ENCODE measurements at places on chromosomes 3 and 15.

DNA sequence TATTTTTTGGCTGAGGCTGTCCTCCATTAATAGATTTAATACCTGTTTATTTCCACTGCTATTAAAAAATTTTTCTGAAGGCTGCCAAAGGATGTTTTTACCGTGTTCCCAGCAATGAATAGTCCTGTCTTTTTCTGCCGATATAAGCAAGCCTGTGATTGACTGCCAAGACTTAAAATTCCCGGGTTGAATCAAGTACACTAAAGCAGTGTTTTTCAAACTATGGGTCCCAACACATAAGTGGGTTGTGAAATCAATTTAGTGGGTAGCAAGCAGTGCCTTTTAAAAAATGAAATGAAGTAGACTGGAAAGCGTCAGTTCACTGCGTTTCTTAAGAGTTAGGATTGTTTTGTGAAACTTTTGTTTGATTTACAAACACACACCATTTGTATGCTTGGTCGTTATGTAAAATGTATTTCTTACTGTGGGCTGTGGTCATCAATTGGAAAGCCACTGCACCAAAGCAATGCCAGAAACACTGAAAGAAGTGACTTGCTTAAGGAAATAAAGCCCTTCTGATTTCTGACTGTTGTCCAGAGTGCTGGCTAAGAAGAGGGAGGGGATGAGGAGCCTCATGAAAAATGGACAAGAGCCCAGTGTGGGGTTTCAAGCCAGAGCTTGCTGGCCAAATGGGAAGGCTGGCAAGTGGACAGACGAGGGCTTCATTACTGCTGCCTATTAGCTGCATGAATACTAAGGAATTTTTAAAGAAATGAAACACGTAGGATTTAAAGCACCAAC is 206.0 kb downstream of the THRB start:
- no peak for DNase-seq

DNA sequence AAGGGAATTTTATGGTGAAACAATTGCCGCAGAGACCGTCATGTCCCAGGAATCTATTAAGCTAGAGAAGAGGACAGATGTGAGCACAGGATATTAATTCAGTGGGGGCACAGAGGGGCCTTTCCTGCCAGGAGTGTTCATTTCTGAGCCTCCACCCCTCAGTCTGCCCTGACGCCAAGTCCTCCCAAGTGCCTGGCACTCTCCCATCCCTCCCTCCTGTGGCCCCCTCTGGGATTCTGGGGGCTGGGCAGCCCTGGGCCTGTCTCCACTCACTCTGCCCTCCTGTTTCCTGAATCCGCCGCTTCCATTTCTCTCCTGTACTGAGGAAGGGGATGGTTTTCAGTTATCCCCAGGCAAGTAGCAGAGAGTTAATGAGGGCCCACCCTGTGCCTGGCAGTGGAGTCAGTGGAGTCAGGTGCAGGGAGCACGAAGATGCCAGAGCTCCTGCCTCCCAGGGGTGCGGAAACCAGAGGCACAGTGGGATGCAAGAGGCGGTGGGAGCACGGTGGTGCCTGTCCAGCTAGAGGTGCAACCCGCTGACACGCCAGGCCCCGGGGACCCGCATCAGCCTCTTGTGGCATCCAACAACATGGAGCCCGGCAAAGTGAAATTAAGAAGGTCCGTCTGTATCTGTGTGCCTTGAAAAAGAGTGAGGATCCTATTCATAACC is 212.5 kb downstream of the XXYLT1 start:
- no peak for DNase-seq

- no peak for DNase-seq
These were observed 138.3 kb upstream of the UBP1 start for GRCh38 chr3:33578325-33579177.

- no peak for DNase-seq
These were observed 3.5 kb upstream of the ABHD17C start for GRCh38 chr15:80691575-80691974.

GRCh38 chr3:187165144-187165543 is 25.8 kb upstream of the RPL39L start:
- DNase-seq: no peak

DNA sequence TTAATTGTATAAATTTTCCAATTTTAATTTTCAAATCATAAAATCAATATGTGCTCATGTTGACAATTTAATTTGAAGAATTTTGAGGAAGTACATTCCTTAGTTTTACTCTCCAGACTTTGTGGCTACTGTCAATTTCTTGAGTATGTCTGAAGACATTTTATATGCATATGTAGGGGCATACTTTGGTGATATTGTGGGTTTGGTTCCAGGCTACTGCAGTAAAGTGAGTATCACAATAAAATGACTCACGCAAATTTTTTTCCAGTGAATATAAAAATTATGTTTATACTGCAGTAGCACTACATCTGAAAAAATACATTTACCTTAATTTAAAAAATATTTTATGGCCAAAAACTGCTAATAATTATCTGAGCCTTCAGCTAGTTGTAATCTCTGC is 123.2 kb upstream of the PLCL2 start:
- DNase-seq: no peak

DNA sequence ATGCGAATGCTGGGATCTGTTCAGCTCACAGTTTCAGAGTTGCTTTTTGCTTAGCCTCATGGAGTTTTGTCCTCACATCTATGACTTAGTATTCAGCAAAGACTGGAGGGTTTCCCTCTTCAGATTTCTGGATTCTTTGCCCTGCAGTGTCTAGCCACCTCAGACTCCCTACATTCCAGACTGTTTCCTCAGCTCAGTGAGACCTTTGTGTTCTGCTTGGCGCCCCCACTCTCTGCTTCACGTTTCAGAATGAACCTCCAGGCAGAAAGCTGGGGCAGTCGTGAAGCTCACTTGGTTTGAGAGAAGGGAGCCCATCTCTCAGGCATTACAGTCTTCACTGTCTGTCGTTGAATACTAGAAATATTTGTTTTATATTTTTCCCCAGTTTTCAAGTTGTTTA is 118.1 kb downstream of the CACNA1D start:
- no peak for DNase-seq

- DNase-seq: no peak
These were observed 36.7 kb downstream of the SMAD3 start for GRCh38 chr15:67101911-67102598.

DNA sequence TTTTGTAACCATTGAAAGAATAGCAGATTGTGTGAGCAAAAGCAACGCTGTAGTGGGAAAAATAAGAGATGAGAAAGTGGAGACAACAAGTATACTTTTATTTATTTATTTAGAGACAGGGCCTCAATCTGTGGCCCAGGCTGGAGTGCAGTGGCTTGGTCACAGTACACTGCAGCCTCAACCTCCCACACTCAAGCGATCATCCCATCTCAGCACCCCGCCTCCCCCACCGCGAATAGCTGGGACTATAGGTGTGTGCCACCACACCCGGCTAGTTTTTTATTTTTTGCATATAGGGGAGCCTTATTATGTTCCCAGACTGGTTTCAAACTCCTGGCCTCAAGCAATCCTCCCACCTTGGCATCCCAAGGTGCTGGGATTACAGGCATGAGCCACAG is 1.6 kb upstream of the GLCE start:
- no peak for DNase-seq

- no peak for DNase-seq
These were observed 120.5 kb downstream of the BBX start for GRCh38 chr3:107643038-107643883.

DNA sequence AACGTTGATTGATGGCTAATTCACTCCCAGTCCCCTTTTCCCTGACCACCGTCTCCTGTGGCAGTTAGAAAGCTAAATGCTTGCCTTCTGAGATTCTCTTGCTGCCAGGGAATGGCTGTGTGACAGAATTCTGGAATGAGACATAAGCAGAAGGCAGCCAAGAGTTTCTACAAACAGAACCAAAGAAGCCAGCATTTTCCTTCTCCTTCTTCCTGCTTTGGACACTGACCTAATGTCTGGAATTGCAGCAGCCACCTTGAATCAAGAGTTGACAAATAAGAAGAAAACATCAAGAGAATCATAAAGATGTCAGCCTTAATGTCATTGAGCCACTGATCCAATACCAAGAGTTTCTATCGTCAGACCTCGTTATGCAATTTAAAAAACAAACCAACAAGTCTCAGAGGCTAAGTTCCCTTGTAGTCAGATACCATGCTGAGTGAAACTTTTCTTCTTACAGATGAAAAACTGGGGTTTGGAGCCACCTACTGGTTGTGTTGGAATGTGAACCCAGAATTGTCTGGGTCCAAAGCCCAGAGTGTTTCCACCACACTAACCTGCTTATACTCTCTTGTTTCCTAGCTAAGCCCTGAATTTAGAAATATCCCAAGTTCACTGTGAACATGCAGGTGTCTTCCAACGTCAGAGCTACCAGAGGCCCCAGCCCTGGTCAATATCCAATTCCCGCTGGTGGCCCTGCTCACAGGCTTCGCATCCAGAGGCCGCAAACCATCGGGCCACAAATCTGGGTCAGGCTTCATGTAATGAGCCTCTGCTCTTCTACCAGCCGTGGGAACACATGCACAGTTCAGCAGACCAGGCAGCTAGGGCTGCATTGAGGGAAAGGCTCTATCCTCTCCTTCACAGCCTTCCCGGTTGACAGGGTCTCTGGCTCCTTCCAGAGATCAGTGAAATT is 42.5 kb downstream of the MCF2L2 start:
- DNase-seq: no peak

GRCh38 chr3:63557912-63558311 is 94.6 kb upstream of the SNTN start:
- DNase-seq: no peak

- no peak for DNase-seq
These were observed 658.8 kb downstream of the EDEM1 start for GRCh38 chr3:5846261-5846660.

DNA sequence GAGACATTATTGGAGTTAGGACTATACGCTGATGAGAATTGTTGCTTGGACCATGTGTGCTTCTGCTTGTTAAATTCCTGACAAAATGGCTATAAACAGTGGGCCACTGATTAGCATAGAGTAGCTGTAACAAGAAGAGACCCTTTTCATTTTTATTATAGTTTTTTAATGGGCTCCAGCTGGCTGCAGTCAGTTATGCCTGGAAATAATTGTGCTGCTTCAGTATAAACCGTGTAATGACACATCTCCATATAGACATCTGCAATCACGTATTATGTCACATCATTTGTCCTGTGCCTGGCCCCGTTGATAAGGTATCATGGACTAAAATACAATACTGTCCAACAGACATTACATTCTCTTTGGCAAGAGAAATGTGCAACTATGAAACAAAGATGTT is 50.9 kb downstream of the ARPP21 start:
- no peak for DNase-seq

DNA sequence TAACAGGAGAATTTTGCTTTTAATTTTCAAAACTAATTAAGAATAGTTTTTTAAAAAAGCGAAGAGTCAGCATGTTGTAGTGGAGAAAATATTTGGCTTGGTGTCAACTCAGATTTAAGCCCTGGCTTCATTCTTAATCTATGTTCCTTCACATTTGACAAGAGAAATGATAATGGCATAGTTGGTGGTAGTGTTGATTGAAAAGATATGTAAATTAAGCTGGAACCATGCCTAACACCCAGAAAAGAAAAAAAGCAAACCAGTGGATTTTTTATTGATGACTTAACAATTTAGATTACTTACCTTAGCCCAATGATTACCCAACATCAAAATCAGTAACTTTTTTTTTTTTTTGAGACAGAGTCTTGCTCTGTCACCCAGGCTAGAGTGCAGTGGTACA is 27.4 kb downstream of the TCAIM start:
- no peak for DNase-seq

- no peak for DNase-seq
These were observed 44.5 kb downstream of the RHCG start for GRCh38 chr15:89451846-89452245.

DNA sequence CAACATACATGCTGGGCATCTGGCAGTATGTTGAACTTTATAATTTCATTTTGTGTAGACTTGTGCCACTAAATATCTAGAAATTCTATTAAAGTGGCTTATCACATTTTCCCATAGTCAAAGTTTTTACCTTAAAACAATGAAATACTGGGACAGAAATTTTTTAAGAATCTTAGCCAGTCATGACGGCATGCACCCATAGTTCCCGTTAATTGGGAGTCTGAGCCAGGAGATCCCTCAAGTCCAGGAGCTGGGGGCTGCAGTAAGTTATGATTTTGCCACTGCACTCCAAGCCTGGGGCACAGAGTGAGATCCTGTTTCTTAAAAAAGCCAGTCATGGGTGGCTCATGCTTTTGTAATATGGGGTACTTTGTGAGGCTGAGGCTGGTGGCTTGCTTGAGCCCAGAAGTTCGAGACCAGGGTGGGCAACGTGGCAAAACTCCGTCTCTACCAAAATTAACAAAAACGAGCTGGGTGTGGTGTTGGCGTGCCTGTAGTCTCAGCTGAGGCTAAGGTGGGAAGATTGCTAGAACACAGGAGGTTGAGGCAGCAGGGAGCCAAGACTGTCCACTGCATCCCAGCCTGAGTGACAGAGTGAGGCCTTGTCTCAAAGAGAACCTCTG is 3.1 kb downstream of the RPSA start:
- DNase-seq: no peak

GRCh38 chr15:64775551-64776401 is at the start of gene RBPMS2:
Gene RBPMS2, minus strand, starts transcription at chr15:64775589. Its CDS starts 270 bp downstream, at chr15:64775319.
- no peak for DNase-seq

- no peak for DNase-seq
These were observed 72.1 kb downstream of the ABTB1 start for GRCh38 chr3:127744875-127745274.

- DNase-seq: no peak
These were observed 7.5 kb downstream of the GORASP1 start for GRCh38 chr3:39099738-39100499.

DNA sequence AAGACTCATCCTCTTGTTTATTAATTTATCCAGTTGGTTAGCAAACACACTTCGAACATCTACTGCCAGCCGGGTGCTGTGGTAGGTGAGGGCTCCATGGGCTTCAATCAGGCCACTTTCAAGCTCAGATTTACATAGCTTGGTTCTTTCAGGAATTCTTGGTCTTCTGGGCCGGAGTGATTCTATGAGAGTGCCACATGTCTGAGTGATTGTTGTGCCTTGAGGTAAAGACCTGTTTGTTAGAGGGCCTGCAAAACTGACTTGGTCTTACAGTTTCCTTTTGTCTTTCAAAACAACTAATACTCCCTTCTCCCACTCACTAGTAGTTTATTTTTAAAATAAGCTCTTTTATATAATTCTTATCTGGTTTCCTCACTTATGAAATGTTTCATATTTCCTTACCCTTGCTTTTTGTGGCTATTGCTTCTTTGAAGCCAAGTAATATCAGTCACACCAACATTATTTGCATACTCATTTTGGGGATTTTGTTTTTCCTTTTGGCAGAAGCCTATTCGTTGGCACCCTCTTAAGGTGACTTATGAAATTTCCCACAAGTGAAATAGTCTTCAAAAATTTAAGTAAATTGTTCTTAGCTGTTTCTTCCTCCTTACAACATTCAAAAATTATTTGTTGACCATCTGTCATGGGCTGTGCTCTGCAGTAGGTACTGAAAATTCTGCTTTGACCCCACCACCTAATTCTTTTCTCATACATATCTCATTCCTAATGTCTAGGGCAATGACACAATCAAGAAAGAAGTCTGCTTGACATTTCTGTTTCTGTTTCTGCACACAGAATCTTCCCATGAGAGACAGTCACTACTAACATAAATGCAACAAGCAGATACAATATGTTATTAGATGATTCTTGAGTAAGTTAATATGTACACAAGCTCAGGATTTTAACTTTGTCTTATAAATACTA is 120.2 kb downstream of the LRRC28 start:
- DNase-seq: no peak

- DNase-seq: no peak
These were observed 686.2 kb downstream of the NLGN1 start for GRCh38 chr3:174083706-174084105.

- no peak for DNase-seq
These were observed 30.3 kb upstream of the ARRDC4 start for GRCh38 chr15:97930230-97930629.
